ENCODE measurements at places on chromosomes 5 and 9.

GRCh38 chr5:90475436-90475980 lies 844 bp downstream of the POLR3G start:
- DNase-seq = no peak

- no peak for DNase-seq
These were observed 4.9 kb upstream of the PGGT1B start for GRCh38 chr5:115267617-115268016.

GRCh38 chr5:139654871-139655491 lies 6.8 kb downstream of the CXXC5 start:
- no peak for DNase-seq

DNA sequence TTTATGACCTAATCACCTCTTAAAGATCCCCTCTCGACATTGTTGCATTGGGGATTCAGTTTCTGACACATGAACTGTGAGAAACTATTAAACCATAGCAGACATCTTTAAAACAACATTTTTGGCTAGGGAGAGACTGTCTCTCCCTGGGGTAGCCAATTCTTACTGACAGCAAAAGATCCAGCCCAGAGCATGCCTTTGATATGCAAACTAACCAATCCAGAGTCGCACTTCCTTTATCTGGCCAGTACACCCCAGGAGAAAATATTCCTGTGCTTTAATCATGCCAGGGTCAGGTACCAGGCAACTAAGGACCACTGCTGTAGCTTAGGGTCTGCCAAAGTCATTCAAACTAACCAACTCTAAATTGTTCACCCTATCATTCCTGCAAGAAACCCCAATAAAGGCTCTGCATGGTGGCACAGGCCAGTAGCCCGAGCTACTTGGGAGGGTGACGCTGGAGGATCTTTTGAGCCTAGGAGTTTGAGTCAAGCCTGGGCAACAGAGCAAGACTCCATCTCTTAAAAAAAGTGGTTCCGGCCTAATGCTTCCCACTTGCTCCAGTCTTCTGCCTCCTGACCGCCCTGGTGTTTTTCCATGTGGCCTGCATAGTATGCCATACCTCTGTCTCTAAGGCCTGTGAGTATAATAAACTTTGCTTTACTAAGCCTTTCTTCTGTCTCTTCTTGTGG lies 62.3 kb upstream of the DAPK1 start:
- no peak for DNase-seq

- no peak for DNase-seq
These were observed 40.3 kb upstream of the CDKN2AIPNL start for GRCh38 chr5:134451936-134452505.

DNA sequence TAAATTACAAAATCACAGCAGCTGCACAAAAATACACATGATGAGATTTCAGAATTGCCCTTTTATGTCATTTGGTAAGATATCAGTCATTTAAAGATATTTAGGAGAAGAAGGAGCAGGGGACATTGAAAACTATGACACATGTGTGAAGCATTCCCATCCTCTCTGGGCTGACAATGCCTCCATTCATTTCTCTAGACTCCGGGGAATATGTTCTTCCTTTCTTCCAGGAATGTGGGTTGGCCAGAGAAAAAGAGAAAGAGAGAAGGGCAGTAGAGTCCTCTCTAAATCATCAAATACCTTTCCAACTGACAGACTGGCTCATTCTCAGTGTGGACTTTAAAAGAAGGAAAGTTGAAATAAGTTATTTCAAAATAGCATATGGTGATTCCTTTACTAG lies 205.6 kb upstream of the ADAMTSL1 start:
- DNase-seq = no peak

- DNase-seq = no peak
These were observed 86.6 kb downstream of the SLC38A9 start for GRCh38 chr5:55625589-55625909.

- DNase-seq = no peak
These were observed 139.5 kb upstream of the PRDM9 start for GRCh38 chr5:23367874-23368273.

DNA sequence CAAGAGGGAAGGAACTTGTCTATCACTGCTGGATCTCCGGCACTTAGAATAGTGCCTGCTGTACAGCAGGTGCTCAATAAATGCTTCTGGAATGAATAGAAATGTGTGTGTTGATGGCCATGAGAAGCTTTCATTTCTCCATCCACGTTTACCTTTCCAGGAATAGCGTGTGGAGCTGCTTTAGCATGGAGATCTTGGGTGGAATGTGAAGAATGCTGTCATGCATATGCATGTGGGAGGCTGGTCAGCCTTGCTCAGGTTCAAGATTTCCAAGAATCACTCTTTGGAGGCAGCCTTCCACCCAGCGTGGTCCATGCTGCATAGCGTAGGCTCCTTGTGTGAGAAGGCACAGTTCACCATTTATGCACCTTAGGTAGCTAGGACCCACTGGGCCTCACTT lies 19.2 kb downstream of the COL15A1 start:
- DNase-seq = no peak
